Daoy (cell line): ENCODE measurements at places on chromosomes 11 and 22. TPM values are rescaled to one million over a fixed set of nuclear protein-coding genes. Genes with fewer than 3 reads are reported as not detected.

DNA sequence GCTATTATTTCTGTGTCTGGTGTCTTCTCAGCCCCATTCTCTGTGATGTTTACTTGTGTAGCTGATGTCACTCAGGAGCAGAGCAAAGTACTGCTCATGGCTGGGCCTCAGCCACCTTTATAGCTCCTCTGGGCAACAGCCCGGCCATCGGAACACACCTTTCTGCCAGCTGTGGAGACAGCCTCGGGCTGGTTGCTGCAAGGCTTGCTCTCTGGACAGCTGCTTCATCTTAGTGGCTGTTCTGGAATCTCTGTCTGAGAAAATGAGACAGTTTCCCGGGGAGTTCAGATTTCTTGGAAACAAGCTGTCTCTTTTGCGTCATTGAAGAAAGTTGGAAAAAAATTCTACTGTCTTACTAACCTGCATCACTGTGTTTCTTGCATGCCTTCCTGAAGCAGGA lies 20.0 kb downstream of the THY1 start:
- DNase-seq: no peak

- no peak for DNase-seq
These were observed 15.2 kb downstream of the MRGPRG start for GRCh38 chr11:3203221-3204043.

- no peak for DNase-seq
These were observed 92.1 kb upstream of the MTMR2 start for GRCh38 chr11:96015906-96016565.

- no peak for DNase-seq
These were observed 29.1 kb upstream of the ANO1 start for GRCh38 chr11:70049045-70049444.

DNA sequence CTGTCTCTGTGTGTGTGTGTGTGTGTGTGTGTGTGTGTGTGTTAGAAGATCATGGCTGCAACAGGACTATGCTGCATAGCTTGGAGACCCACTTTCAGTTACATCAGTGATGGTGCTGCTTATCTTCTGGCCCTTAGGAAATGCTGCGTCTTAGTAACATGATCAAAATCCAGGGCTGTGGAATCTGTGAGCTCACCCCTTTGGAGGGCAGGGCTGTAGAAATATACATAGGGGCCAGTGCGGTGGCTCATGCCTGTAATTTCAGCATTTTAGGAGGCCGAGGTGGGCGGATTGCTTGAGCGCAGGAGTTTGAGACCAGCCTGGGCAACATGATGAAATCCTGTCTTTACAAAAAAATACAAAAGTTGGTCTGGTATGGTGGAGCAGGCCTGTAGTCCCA lies 151.5 kb upstream of the RASSF10 start:
- DNase-seq: no peak

DNA sequence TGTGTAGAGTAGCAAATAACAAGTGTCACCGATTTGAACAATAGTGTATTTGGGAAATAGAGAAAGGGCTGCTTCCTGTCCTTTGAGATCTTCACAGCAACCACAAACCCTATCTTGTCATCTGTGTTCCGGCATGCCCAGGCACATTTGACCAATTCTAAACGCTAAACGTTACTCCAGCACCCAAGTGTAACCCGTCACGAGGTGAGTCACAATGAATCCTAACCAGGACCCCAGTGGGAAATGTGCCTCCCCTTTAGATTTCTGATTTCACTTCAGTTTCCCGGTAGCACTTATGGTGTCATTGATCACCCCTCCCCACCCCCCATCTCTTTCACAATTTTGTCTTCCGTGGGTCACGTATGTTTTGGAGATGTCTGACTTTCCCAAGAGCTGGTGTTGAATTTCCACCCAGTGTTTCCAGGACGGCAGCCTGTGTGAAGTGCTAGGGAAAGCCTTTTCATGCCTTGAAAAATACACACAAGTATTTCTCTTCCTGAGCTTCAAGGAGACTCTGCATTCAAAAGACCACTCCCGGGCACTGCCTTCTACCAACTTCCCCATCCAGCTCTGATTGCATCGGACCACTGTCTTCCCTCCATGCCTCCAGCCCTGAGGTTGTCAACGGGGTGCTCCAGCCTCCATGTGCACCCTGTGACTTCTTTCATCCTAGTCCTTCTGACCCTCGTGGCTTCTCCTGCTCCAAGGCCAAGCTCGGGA lies 10.5 kb upstream of the C11orf24 start:
- DNase-seq: no peak

- no peak for DNase-seq
These were observed 63.8 kb upstream of the APOA1 start for GRCh38 chr11:116901211-116901610.

DNA sequence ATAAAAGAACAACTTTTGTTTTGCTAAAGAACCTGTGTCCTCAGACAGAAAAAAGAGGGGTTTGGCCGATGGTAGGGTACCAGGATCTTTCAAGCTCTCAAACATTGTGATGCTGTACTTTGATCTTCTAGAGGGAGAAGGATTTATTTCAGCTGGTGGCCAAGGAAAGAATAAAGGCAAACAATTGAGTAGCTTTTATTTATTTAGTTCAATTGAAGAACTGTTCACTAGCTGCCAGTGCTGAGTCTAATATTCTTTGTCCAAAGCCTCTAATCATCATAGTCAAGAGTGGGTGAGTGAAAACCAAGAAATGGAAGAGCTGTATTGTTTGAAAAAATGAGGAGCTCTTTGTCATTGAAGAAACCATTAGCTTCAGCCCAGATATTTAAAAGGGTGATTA lies 138.4 kb downstream of the FAT3 start:
- no peak for DNase-seq

TP53AIP1 gene
- total RNA-seq: not detected in 2 replicates

DNA sequence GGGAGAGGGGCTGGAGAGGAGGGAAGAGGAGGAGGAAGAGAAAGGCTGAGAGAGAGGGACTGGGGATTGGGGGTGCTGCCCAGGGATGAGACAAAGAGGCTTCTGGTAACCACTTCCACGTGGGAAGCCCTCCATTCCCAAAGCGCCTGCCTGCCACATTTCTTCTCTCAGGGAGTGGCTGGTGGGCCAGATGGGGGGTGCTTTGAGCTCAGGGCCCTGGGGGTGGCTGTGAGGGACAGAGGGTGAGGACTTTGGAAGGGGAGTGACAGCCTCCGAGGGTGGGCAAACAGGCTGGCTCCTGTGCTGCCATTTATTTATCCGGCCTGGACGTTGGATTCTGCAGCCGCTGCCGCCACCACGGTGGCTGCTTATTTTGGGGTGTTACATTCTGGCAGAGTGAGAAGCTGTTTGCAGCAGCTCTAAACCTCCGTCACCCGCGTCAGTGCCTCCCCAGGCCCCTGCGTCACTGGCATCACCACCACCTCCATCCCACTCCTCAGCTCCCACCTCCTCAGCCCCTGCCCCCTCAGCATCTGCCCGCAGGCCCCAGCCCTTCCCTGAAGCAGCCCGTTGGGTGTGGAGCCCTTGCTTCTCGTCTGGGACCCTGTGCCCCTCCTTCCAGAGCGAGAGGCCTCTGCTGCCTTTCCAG lies 1.6 kb downstream of the RTN4RL2 start:
- no peak for DNase-seq

KDM4E gene
- total RNA-seq: not detected in 2 replicates

DNA sequence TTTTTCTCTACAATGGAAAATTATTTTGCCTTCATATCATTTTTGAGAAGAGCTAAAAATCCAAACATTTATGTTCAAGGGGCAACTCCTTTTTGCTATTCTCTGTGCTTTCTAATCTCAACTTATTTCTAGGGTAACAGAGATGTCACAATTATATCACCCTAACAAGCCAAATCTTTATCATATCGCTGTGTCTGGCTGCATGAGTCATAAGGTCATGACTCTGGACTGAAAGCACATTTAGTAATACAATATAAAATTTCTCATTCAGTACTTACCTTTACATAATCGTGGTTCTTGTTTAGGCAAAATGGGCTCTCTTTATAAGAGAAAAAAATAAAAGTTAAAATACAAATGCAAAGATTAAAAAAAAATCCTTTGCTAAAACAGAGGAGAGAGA lies 326.0 kb downstream of the CASP12 start:
- DNase-seq: no peak

DNA sequence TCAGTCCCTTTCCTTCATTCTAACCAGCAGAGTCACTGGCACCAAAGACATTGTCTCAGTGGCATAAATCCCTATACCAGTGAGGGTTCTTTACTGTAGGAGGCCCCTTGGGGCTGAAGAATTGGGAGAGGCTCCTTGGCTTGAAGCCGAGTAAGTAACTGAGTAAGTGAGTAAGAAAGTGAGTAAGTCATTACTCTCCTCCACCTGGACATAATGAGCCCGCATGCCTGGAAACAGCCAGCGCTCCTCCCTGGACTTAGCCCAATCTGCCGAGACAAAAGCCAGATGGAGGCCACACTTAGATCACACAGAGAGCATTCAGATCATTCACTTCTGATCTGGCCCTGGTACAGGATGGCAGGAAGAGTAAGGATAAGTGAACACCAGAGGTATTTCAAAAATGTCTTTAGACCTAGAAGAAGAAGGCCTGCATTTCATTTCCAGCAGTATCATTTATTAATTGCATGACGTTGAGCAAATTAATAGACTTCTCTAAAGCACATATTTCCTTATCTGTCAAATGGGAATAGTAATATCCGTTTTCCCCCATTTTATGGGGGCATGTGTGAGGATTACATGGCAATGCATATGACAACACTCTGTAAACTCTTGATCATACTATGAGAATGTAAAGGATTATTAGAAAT lies 8.2 kb upstream of the MICAL3 start:
- DNase-seq: peak; percentile 94

DNA sequence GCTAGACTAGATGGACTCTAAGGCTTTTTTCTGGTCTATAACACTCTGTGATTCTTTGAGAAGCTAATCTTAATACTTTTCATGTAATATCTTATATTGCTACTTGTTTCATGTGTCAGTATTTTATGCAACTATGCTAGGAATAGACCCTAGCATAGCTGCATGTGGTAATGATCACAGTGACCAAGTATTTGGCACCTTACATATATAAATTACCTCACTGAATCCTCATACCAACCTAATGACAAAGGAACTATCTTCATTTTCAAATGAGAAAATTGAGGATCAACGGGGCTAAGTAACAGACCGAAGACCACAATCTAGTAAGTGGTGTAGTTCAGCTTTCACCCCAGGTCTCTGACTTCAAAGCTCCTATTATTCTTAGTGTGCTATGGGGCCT lies 327.3 kb upstream of the PITPNB start:
- peak; percentile 67 for DNase-seq

TMEM132A gene
- 59.4 and 82.6 TPM in 2 replicates for total RNA-seq
